ENCODE measurements at places on chromosomes 13 and 19.
A peak's percentile ranks its signal among the peaks of the same experiment; 100 is the strongest.

DNA sequence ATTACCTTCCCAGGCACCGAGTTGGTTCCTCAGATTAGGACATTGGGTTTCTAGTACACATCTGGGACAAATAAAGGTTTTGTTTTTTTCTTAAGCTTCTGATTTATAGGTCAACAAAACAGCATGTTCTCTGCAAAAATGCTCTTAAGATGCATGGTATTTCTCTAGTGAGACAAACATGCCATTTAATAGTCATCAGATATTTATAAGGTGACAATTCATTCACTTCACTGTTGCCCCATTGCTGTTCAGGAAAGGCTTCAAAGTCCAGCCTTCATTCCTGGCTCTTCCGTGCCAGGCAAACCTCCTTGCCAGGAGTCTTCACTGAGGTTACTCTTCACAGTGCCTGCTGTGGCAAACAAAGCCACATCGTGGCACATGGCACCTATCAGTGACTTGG lies 156.3 kb upstream of the FNDC3A start:
- no peak for DNase-seq

GRCh38 chr19:15137777-15138176 lies 30.6 kb downstream of the SYDE1 start:
- no peak for DNase-seq

DNA sequence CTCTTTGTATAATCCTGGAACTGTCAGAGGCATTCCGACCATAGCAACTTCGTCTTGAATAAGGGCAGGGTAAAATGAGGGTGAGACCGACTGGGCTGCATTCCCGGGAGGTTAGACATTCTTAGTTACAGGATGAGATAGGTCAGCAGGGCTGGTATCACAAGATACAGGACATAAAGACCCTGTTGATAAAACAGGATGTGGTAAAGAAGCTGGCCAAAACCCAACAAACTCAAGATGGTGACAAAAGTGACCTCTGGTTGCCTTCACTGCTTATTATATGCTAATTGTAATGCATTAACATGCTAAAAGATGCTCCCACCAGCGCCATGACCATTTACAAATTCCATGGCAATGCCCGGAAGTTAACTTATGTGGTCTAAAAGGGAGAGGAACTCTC lies 27.7 kb upstream of the MBNL2 start:
- peak; percentile 63 for DNase-seq

DNA sequence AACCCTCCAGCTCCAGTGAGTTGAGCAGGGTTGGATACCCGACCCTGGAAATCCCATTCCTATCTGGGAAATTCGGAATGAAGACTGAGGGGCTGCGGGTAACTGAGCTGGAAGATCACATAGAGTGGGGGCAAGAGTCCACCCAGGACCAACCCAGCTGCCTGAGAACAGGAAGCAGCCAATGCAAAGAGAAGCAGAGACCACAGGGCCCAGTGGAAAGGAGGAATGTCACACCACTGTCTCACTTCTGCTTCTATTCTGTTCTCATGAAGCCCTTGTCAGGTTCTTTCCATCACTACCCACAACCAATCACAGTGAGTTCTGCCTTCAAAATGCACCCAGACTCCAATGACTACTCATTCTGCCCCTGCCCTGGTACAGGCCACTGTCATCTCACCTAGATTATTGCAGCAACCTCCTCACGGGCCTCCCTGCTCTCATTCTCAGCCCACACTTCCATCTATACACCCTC lies 15.3 kb downstream of the DYRK1B start:
- no peak for DNase-seq

GRCh38 chr13:84129966-84130365 lies 247.7 kb upstream of the SLITRK1 start:
- no peak for DNase-seq

GRCh38 chr19:7901337-7901736 lies 2.3 kb upstream of the MAP2K7 start:
- DNase-seq, result no peak

DNA sequence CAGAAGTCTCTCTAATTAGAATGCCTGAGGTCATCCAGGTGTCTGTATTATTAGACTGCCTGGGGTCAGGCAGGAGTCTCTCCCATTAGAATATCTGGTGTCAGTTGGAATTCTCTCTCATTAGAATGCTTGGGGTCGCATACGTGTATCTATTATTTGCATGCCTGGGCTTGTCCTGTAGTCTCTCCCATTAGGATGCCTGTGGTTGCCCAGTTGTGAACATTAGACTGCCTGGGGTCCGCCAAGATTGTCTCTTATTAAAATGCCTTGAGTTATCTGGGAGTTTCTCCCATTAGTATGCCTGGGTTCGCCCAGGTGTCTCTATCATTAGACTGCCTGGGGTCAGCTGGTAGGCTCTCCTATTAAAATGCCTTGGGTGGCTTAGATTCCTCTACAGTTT lies 1494.7 kb downstream of the UQCRFS1 start:
- no peak for DNase-seq

- DNase-seq, result no peak
Measured at GRCh38 chr13:99990126-99990977, 8.8 kb downstream of the ZIC2 start.

- no peak for DNase-seq
Measured at GRCh38 chr19:1248786-1249297, 459 bp downstream of the MIDN start.

GRCh38 chr19:6500837-6501739 lies 1.0 kb downstream of the TUBB4A start:
- no peak for DNase-seq

DNA sequence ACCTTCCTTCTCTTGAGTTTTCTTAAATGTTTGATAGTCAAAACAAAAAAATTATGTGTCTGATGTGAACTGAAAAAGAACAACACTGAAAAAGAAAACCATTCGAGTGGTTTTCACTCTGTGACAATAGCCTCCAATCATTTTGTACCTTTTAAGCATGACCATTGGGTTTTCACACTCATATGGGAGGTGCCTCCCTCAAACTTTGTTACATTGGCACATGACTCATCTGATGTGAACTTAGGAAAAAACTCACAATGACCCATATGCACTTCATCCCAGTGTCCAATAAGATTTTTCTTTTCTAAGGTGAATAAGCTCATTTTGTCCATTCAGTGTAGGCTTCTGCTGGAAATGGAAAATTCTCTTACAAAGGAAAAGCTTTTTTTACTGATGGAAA lies 66.6 kb upstream of the XPO4 start:
- DNase-seq, result no peak

- no peak for DNase-seq
Measured at GRCh38 chr13:46043647-46044046, 8.9 kb downstream of the ZC3H13 start.

DNA sequence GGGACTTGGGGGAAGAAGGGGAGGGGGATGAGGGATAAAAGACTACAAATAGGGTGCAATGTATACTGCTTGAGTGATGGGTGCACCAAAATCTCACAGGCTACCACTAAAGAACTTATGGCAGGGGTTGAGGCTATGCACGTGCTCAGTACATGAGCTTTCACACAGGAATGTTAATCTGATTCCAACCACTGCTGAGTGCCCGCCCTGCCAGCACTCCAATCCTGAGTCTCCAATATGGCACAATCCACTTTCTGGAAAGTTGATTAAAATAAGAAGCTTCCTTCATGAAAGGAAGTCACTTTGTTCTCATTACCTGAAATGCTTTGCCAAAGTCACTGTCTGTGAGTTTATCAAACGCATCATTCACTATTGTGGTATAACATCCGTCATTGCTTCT lies 463.0 kb downstream of the IRS2 start:
- no peak for DNase-seq

- DNase-seq, result no peak
Measured at GRCh38 chr19:42496460-42497133, 31.7 kb downstream of the CEACAM1 start.

Measured in non-pigmented ciliary epithelial cell (primary cell).